Hepatic stellate cell (primary cell): ENCODE measurements at places on chromosomes 11 and 22.

DNA sequence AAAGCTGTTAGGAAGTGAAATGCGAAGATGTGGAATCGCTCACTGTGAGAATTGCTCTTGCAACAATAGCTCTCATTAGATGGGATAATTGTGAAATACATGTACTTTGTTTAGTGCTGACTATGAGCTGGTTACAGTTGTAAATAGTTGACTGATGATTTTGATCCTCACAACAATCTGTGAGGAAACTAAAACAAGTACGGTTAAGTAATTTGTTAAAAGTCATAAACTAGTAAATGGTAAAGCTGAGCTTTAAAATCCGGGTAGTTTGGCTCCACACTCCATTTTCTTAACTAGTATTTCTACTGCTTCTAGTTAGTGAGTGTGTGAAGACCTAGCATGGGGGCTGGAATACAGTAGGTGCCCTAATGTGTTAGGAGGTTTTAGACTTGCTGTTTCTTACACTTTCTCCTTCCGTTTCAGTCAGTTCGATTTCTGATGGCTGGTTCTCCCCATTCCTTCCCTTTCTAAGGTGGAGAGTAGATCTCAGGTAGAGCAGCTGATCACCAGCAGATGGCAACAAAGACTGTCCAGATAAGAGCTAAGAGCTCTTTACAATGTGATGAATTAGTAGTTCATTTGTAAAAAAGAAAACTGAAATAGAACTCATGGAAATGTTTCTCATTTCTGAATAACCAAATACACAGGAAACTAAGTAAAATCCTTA, 16.3 kb upstream of the CYP2R1 start:
- no peak for DNase-seq

GRCh38 chr11:80595011-80595410, 1154.2 kb upstream of the TENM4 start:
- DNase-seq = peak; percentile 0

GRCh38 chr11:93326681-93327080, 3.9 kb upstream of the DEUP1 start:
- DNase-seq = no peak

- peak; percentile 59 for DNase-seq
Observed at GRCh38 chr11:76588455-76589325, 81.9 kb downstream of the LRRC32 start.

GRCh38 chr11:17531636-17532113, 12.5 kb downstream of the USH1C start:
- DNase-seq = peak; percentile 37

DNA sequence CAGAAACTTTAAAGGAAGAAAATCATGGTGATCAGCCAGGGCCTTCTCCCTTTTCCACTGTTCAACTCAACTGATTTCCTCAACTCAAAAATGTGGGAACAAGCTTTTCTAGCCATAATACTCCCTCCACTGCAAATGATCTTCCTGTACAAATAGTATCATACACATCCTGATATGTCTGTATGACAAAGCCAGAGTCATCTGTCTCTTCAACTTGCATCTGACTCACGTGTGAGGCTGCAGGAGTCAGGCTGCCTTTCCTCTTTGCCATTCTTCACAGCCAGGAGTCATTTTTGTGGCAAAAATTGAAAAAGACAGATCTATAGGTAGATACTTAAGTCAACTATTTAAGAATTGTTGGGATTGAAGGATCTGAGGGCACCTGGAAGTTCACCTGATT, 13.3 kb downstream of the PATZ1 start:
- DNase-seq = peak; percentile 50
